Amygdala (tissue), 56 donors: ENCODE measurements at places on chromosomes 6 and 20.

DNA sequence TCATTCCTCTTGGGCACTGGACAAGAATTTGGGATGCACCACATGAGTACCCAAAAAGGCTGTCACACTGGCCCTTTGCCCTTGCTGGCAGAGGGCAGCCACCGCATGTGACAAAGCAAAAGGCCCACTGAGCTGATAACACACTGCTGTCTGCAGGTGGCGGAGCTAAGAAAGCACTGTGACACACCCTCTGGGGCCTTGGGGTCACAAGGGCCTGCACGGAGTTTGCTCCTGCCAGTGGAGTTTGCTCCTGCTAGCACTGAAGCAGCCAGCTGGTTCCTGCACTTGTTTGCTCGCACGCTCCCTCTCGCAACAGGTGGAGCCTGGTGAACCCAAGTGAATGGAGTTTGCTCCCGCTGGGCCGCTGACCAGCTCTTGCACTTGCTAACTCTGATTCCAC lies 132.6 kb downstream of the LCA5 start:
- no peak for DNase-seq

GRCh38 chr6:41040101-41040939 lies 1.3 kb upstream of the UNC5CL start:
- DNase-seq = no peak

DNA sequence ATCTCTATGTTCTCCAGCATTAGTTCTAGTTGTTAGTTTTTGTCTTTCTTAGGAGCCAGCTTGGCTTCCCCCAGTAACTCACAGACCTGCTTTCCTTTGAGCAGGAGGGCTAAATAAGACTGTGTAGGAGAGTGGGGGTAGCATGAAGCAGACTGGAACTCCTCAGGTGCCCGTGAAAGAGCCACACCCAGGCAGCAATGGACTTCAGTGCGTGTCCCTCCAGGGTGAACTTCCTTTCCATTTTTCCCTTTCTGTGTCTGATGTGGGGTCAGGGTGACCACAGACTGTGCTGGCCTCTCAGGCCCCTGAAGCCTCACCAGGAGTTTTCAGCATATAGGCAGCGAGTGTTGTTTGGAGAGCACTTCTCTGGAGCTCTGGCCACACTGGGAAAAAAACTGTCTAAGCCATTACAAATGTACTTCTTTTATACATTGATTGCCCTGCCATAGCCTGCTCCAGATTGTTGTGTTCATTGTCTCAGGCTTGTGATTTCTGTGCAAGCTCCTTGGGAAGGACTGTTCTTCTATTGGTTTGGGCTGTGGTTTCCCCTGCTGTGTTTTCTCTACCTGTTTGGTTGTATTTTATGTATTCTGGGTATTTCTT lies 55.7 kb downstream of the SH3BGRL2 start:
- no peak for DNase-seq

- DNase-seq = no peak
Measured at GRCh38 chr6:42963855-42964605, 3.5 kb downstream of the GNMT start.

- no peak for DNase-seq
Measured at GRCh38 chr20:23652371-23652770, 14.6 kb upstream of the CST3 start.

DNA sequence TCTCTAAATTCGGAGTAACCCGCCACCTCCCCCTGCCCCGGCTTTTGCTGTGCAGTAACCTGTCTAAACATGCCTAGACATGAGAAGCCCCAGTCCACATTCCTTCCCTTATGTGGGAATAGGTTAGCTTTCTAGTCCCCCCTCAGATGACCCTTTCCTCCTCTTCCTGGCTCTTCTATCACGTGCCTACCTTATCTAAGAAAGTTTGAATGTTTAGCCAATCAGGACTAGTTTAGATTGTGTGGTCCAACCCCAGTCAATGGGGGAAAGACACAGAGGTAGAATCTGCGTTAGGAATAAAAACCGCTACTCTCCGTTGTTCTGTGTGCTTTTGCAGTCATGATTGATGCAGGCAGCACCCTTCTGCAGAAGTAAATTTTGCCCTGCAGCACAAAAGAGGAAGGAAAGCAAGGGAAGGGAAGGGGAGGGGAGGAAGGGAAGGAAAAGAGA lies 69.0 kb upstream of the CD93 start:
- DNase-seq = no peak

DNA sequence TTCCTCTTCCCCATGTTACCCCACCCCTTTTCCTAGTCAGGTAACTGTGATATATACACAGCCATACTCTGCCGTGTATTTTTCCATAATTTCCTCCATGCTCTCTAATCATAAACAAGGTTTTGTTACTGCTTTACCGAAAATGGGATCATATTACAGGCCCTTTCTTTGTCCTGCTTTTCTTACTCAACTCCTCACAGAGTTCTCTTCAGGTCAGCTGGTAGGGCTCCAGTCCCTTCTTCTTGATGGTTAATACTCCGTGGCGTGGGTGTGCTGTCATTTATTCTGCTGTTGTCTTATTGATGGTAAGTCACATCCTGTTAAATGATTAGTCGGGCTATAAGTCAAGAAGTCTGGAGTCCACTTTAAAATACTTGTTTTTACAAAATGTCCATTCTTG lies 24.9 kb upstream of the PI16 start:
- no peak for DNase-seq

DNA sequence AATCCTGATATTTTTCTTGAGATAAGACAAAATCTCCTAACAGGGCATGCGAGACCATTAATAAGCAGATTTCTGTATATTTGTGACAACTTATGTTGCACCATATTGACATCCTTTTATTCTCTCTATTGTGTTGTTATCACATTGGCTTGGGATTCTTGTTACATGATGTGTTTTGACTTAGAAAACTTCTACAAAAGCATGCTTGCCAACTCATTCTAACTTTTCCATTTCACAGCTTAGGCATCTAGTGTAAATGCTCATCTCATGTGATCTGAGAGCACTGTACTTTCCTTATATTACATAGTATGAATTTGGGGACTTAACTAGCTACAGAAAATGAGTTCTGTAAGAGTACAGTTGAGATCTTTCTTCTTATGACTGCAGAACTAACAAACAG lies 1040.7 kb upstream of the ADGRB3 start:
- DNase-seq = no peak

DNA sequence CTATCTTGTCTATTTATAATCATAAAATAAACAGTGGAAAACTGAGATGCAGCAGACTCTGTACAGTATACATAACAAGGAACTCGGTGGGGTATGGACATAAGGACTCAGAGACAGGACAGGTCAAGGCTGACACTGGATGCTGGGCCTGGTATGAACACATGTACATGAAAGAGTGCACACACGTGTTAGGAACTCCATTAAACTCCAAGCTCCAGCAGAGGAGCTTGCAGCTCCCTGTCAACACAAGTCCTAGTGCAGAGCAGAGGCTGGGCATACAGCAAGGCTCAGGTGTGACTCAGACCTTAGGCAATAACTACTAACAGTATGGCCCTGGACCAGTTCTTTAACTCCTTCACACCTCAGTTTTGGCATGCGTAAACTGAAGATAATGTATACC lies 17.1 kb downstream of the NAPB start:
- DNase-seq = no peak

- no peak for DNase-seq
Measured at GRCh38 chr20:34322267-34323105, 19.3 kb upstream of the AHCY start.

DNA sequence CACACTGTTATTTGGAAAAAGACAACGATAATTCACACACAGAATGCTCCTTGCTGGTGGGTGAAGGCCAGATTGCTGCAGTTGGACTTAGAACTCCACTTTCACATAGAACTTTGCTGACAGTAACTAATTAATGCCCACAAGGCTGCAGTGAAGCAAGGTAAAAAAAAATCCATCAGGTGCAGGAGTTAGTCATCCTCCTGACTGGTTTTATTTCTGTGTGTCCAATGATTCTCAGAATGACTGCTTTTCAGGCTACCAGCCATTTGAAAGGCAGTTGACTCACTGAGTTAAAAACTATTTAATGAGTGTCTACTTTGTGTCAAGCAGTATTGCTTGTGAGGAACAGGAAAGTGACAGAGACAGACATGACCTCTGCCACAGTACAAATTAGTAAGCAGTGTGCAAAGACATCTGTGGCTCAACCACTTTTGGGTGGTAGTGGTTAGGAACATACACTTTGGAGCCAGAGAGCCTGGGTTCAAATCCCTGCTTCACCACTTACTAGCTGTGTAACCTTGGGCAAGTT lies 41.9 kb downstream of the ELOVL5 start:
- no peak for DNase-seq

DNA sequence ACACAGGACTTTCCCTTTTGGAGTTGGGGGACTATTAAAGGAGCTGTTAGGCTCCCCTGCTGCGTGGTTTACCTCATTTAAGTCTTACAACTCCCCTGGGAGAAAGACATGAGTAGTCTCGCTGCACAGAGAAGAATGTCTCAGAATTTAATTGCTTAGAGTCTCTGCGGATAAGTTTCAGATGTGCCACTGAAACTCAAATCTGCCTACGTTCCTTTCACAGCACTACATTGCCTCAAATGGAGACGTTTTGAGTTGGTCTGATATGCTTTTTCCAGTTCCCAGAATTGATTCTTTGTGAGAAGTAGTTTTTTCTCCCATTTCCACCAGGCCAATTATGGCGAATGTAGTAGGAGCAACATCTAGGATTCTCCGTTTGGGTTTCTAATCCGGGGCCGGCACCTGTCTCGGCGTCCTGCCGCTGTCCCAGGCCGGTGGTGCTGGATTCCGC lies 532 bp upstream of the SLC35F1 start:
- no peak for DNase-seq

- DNase-seq = no peak
Measured at GRCh38 chr6:76774781-76775384, 688.4 kb downstream of the HTR1B start.

- DNase-seq = no peak
Measured at GRCh38 chr6:156828280-156828703, 51.1 kb downstream of the ARID1B start.

DNA sequence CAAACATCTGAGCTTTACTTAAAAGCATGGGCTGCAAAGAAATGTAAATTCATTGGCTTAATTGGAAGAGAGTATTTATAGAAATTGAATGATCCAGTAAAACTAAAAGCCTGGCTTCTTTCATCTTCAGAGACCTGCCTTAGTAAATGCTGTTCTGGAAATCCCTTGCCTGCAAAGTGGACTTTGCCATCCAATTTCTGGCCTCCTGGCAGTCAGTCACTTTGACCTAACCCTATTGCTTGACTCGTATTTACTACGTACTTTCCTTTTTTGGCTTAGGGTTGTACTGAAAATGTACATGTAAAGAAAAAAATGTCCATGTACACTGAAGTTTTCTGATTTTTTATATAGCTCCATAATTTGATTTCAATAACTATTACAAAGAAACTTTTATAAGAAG lies 47.1 kb downstream of the E2F3 start:
- no peak for DNase-seq

- DNase-seq = no peak
Measured at GRCh38 chr6:111802720-111803330, 70.4 kb downstream of the FYN start.

DNA sequence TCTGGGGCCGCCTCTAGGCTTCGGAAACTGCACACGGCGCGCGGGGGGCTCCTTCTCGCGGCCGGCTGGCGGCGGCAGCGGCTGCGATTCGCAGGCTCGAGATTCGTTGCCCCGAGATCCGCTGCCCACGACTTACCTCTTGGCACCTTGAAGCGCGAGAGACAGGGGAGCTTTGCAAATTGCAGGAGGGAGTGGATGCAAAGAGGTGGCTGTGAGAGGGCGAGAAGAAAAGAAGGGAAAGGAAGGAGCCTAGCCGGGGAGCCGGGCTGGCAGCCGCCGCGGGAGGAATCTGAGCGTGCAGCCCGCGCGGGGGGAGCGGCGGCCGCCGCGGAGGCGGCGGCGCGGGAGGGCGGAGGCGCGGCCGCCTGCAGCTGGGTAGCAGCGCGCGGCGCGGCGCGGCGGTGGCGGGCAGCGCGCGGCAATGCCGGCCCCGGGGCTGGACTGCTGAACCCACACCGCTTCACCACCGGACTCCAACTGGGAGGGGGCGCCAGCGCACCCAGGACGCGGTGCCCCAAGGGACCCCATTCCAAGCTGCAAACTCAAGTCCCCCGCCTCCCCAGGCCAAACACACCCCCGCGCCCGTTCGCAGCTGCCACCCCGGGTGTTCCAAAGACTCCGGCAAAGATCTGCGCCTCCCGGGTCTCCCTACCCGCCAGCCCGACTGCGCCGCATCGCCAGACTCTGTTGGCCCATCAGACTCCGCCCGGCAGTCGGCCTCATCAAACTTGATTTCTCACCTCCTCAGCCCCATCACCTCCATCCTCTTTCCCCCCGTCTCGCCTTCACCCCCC lies 44.2 kb upstream of the SUPT3H start:
- peak; percentile 35 for DNase-seq

- DNase-seq = peak; percentile 75
Measured at GRCh38 chr20:21607971-21608725, 94.3 kb upstream of the NKX2-2 start.

DNA sequence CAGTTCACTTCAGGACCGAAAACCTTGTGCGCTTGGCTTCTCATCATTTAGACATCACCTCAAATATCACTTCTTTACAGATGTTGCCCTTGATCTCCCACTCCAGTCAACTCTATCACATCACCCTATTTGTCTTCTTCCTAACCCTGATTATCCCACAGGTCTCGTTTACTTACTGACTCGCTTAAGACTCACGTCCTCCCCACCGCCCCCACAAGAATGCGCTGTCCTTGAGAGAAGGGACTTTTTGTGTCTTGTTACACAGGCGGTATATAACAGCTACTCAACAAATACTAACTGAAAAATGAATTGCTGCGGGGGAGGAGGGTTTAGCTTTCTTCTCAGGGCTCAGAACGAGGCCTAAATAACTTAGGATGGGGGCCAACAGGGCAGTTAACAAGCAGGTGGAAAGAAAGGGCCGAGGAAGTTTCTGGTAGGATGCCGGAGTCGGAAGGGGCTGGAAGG lies 527 bp downstream of the TOMM34 start:
- DNase-seq = no peak
